CD4-positive, alpha-beta T cell treated with Interleukin-1 beta for 1 hour (primary cell): ENCODE measurements at places on chromosomes 16 and 17.

- peak; percentile 82 for DNase-seq
Observed at GRCh38 chr17:77404812-77405581, 264.2 kb downstream of the SEC14L1 start.

DNA sequence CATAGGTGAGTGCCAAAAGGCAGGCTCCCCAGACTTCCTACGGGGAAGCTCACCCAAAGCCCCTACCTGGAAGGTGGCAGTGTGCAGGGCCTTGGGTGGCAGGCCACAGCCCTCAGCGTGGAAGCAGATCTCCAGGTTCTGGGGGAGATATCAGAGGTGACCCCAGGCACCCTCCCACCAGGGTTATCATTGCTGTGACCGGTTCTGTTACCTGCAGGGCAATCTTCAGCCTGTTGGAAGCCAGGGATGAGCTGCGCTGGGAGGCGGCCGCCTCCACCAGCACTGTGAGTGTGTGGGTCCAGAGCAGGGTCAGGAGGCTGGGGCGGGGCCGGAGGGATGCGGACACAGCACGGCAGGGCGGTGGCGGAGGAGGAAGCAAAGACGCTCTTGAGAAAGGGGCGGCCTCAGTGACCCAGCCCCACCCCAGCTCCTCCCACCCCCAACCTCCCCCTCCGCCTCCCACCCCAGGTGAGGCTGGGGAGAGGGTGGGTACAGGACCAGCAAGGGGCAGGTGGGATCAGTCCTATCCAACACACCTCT, 13.1 kb downstream of the UNC13D start:
- DNase-seq, result no peak

- DNase-seq, result no peak
Observed at GRCh38 chr16:11677451-11677951, 9.2 kb downstream of the SNN start.

GRCh38 chr17:72295916-72296315, 175.1 kb downstream of the SOX9 start:
- DNase-seq, result no peak

- no peak for DNase-seq
Observed at GRCh38 chr16:67396159-67397035, 3.1 kb upstream of the TPPP3 start.

DNA sequence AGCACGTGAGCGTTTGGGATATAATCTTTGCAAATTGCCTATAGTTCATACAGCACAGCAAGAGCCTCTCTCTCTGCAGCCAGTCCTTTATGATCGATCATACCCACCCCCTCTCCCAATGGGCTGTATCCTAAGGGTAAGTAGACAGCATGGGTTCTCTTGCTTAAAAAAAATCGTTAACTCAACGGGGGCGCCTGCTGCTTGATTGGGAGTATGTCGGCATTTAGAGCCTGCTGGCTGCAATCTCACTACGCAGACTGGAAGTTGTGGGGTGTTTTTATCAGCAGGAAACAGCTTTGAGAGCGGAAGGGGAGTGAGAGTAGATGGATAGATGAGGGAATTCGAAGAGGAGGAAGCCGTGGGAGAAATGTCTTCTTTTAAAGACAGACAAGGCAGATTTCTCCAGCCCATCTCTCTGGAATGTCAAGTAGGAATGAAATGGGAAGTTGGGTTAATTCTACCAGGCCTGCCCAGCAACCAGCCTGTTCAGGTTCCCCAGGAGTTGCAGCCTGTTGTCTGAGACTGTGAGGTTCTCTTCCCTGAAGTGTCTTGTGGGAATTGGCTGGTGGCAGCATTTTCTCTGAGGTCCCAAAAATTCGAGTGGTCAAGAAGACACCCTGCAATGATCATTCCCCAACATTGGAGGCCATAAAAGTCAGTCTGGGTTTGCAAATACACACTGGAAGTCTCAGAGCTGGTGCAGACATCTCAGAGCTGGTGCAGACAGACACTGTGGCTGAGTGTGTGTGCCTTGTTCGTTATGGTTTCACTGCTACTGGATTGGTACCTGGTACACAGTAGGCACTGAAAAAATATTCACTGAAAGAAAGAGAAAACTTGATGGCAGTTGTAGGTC, 65.6 kb downstream of the PRKCB start:
- no peak for DNase-seq

- peak; percentile 61 for DNase-seq
Observed at GRCh38 chr16:4319454-4320421, 3.9 kb downstream of the GLIS2 start.

GRCh38 chr17:34711646-34712045, 132.3 kb downstream of the TMEM132E start:
- DNase-seq, result no peak

DNA sequence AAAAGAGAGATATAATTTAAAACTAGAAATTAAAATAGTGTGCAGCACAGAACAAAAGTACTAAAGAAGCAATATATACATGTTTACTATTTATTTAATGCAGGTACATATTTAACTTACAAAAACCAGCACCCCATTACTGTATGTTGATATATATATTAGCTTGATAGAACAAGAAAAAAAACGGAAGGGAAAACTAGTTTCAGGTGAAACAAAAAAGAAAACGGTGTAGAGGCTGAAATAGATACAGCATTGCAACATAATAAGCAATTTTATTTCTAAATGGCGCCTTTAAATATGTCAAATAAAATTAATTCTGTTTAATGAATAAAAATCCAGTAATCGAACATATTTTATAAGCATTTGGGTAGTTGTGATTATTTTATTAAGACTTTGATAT, 3.9 kb downstream of the HNF1B start:
- DNase-seq, result no peak

- DNase-seq, result no peak
Observed at GRCh38 chr17:43014649-43015542, 7.3 kb downstream of the VAT1 start.

- DNase-seq, result no peak
Observed at GRCh38 chr16:56851671-56852400, 13.2 kb upstream of the SLC12A3 start.

GRCh38 chr16:58025351-58026138, at the start of gene MMP15:
Gene MMP15, plus strand, starts transcription at chr16:58025754. Its CDS starts 597 bp downstream, at chr16:58026351.
- DNase-seq, result peak; percentile 43
